Activated CD4-positive, alpha-beta T cell treated with anti-CD3 and anti-CD28 coated beads for 1 hour (primary cell): ENCODE measurements at places on chromosomes 5 and 9.

DNA sequence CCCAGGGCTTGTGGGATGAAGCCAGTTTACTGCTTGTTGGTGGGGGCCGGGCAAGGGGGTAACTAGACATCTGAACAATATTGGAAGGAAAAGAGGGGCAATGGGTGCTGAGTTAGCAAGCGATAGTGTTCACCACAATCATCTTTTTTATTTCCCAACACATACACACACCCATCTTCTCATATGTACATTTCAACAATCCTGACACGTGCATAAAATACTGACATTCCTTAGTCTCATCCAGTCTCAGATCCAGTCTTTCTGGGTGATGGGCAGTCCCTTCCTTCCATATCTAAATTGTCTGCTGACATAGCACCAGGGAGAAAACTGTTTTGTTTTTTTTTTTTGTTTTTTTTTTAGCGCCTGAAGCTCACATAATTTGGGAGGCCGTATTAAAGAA is 333.6 kb upstream of the TRPC7 start:
- DNase-seq: no peak

DNA sequence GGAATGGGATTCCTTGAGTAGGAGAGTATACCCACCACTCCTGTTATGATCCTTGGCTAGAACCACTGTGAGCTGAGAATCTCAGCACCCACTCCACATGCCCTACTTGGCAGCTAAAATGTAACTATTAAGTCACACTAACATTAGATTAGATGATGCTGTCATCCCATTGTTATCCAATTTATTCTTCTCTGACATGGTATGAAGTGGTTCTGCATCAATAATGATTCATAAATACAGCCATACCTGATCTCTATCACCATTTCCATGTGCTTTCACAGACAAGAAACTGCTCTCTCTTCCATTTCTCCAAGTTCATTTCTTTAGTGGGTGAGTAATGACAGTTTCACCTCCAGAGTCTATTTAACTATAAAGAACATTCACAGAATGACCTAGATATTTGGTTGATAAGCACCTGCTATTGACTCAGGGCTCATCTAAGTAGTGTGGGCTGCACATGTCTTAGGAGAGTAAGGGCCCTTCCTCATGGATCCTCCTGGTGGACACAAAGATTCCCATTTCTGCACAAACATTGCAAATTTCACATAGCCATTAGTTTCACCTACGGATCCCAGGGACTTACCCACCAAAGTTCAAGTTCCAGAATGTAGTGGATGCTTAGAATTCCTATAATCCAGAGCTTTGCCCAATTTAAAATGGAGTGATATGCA is 187.9 kb downstream of the EBF1 start:
- no peak for DNase-seq

GRCh38 chr5:64693636-64694035 is 3.3 kb downstream of the SHISAL2B start:
- DNase-seq: no peak

- DNase-seq: no peak
These were observed 444.8 kb downstream of the ARHGEF28 start for GRCh38 chr5:74070766-74071165.

DNA sequence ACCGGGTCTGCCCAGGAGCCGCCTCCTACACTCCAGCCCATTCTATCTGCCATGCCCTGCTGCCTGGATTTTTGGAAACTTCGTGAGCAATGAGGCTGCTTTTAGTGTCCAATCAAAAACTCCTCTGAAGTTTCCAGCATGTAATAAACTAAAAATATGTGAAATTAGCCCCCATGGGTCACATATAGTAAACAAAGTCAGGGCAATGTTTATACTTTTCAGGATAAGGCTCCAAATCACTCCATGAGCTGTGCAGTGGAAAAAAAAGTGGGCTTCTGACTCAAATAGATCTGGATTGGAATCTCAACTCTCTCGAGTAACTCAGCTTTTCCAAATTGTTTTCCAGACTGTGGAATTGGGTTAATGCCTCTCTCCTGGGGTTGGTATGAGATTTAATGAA is 68.2 kb downstream of the PIK3R1 start:
- no peak for DNase-seq

DNA sequence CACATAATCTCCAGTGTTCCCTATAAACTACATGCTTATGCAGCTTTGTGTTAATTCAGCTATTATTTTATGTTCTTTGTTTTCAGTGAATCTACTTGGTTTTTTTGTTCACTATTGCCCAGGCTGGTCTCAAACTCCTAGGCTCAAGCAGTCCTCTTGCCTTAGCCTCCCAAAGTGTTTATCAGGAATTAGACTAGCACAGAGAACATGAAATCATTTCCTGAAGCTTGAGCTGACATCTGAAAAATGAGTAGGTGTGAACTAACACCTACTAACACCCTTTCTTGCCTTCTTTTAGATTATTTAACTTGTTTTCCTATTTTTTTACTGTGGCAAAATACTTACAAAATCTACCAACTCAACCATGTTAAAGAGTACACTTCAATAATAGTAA is 25.0 kb downstream of the CENPP start:
- no peak for DNase-seq

GRCh38 chr9:125812403-125812802 is 65.2 kb downstream of the PBX3 start:
- no peak for DNase-seq

DNA sequence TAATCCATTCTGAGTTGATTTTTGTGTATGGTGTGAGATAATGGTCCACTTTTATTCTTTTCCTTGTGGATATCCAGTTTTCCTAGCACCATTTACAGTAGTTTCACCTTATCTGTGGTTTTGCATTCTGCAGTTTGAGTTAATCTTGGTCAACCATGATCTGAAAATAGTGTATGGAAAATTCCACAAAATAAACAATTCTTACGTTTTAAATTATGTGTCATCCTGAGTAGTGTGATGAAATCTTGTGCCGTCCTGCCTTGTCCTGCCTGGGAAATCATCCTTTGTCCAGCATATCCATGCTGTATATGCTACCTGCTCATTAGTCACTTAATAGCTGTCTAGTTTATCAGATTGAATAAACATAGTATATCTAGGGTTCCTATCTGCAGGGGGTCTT is 42.1 kb downstream of the CDC42SE2 start:
- DNase-seq: no peak

- no peak for DNase-seq
These were observed 111.5 kb downstream of the KDM4C start for GRCh38 chr9:6869081-6869948.

GRCh38 chr5:79720096-79720495 is 30.5 kb downstream of the CMYA5 start:
- DNase-seq: no peak

DNA sequence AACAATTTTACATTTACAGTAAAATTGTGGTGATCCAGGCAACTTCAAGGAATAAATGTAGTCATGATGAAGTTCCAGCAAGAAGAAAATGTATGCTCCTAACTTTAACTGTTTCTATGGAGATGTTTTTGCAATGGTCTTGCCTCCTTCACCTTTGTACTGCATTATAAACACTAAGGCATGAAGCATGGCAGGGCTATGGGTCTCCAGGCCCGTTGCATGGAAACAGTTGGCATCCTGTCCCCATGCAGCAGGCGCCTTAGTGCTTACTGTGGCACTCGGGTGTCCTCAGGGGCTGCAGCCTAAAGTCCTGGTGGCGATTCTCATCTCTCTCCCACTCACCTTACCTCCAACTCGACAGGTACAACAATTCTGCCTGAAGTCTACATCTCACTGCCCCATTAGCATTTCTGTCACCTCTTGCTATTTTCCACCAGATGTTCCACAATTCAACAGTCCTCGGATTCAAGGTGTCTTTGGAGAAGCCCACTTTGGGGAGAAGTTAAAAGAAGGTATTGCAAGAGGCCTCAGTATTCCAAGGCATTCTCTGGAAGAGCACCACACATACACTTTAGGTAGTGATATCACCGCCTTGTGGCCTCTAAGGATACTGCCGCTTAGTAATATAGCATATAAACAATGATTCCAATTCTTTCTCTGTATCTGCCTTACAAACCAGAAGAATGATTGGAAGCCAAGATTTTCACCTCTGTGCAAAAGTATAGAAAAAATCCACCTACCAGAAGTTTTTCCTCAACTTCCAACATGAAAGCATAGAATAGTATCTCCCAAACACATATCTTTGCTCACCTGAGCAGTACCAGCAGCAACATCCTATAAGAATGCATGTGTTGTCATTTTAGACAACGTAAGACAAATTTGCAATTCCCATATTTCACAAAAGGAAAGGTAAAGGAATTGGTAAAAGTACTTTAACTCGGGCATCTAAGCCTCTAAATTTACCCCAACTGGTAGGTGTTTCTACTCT is 5.1 kb downstream of the LIFR start:
- no peak for DNase-seq

GRCh38 chr5:423626-424261 is 19.2 kb upstream of the EXOC3 start:
- DNase-seq: no peak

DNA sequence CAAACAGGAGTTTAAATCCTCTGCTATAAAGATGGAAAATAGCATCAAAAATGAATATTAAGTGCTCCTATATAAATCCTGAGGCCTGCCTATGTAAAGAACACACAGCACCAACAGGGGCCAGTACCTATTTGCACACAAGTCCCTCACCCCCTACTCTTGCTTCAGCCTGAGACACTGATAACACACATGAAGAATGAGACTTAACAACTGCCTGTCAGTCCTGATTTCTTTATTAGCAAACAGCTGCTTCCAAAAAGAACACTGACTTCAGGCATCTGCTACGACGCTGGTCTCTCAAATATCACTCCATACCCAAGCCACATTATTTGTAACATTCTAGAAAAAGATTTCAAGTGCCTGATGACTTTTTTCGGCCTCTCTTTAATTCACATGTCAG is 55.5 kb downstream of the MYO10 start:
- DNase-seq: no peak

DNA sequence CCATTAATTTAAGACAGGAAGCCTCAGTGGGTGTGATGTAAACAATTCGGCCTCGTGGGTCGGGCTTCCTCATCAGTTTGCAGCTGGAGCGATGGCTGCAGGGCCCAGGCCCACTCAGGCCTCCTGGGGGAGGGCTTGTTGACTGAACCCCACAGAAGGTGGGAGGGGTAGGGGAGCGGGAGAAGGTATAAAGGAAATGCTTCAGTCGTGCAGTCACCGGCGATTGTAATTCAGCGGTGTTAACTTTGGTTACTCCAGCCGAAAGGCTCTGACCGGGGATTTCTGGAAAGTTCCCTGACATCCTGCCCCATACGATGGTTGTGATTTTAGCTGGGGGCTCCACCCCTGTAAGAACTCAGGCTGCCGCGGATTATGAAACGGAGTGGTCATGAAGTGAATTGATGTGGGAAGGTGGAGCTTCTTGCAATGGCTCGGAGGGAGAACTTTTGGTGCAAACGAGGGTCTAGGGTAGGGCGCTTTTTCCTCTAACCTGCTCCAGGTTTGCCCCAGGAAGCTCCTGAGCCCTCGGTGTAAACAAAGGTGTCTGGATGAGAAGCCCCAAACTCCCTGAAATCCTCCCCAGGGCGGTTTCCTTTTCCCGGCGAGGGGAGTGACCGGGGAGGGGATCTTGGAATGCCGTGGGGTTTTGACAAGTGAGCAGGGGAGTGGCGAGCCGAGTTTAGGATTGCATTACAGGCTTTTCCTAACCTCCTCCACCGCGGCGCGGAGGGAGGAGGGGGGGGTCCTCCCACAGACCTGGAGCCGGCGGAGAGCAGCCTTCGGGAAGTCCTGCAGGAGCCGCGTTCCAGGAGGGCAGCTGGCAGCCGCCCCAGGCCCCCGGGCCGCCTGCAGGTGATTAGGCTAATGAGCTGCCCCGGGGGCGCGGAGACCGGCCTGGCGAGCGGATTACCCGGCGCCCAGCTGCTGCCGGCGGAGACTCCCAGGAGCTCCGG is 215.5 kb downstream of the PDZD2 start:
- no peak for DNase-seq

DNA sequence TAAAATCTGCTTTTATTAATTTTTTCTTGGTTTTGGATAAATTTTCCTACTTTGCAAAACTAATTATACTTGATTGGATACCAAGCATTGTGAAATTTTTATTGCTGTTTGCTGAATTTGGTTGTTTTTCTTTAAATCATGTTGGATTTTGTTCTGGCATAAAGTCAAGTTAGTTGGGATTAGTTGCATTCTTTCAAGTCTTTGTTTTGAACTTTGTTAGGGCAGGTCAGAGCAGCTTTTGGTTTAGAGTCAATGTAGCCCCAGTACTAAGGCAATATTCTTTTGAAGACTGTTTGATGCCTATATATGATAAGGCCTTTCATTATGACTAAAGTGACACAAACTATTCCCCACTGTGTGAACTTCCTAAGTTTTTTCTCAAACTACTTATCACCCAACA is 531.1 kb downstream of the RASEF start:
- no peak for DNase-seq

DNA sequence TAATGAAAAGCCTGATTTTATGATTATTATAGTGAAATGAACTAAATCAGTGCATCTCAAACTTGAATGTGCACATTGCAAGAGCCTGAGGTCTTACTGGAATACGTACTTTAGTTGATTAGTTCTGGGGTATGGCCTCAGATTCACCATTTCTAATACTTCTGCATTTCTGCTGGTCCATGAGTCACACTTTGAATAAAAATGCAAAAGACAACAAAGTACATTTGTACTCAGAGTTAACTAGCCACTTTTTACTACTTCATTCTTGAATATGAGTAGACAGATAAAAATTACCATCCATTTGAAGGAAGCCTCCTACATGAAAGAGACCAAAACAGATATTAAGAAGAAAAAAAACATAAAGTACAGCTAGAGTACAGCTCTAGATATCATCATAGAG is 27.1 kb upstream of the PRR16 start:
- no peak for DNase-seq

DNA sequence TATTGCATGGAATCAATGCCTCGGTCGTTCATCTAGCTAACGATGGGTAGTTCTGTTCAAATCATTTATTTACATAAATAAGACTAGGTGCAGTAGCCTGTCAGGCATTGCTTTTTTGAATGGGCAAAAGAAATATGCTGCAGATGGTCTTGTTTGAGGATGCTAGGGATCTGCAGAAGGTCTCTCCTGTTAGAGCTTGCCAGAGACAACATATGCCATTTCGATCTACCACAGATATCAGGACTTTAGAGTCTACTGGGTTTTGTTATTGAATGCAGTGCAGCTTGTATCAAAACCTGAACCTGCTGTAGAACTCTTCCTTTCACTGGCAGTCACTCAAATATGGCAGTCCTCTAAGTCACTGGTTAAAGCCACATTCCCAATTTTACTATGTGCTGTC is 381.1 kb upstream of the CDH10 start:
- no peak for DNase-seq

- DNase-seq: no peak
These were observed 24.3 kb downstream of the LHX3 start for GRCh38 chr9:136180586-136180985.

GRCh38 chr9:91766315-91767069 is 183.5 kb downstream of the ROR2 start:
- no peak for DNase-seq

DNA sequence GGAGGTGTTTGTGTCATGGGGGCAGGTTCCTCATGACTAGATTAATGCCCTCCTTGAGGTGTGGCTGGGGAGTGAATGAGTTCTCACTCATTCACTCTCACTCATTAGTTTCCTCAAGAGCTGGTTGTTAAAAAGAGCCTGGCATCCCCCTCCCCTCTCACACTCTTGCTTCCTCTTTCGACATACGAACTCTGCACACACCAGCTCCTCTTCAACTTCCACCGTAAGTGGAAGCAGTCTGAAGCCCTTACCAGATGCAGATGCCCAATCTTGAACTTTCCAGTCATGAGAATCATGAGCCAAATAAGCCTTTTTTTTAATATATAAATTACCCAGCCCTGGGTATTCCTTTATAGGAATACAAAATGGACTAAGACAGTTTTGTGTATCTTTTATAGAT is 82.5 kb downstream of the SPRY4 start:
- DNase-seq: no peak
